T-helper 9 cell (primary cell): ENCODE measurements at places on chromosomes 3 and 15.

GRCh38 chr15:63089260-63090043, 32.2 kb upstream of the LACTB start:
- DNase-seq, result no peak

DNA sequence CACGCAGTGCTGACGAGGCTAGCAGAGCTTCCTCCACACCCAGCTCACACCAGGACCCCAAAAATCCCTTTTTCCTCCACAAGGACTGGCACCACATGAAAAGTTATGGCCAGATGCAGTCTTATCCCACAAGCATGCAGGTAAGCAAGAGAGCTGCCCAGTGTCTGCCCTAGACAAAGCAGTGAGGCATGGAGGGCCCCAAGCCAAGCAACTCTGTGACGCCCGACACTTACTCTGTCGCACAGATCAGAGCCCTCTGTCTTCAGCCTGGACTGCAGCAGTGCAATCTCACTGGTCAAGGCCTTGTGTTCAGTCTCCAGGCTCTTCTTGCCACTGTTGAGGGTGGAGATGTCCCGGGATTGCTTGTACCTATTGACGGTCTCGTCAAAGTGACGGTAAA, 28.7 kb downstream of the RPN1 start:
- no peak for DNase-seq

DNA sequence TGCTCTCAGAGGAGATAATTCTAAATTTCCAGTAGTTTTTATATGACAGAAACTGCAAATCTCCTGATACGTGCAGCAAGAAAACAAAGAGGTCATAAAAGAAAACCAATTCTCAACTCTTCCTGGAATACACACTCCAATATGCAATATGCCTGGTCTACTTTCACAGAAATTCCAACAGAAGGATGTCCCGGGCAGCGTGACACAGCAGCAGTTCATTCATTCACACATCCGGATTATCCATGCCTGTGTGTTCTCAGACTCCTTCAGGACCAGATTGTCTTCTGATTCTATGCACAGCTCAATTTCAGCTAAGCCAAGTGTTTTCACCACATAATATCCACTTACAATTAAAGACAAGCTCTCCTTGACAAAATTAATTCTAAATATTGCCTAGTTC, 64.3 kb downstream of the FBN1 start:
- DNase-seq, result no peak

DNA sequence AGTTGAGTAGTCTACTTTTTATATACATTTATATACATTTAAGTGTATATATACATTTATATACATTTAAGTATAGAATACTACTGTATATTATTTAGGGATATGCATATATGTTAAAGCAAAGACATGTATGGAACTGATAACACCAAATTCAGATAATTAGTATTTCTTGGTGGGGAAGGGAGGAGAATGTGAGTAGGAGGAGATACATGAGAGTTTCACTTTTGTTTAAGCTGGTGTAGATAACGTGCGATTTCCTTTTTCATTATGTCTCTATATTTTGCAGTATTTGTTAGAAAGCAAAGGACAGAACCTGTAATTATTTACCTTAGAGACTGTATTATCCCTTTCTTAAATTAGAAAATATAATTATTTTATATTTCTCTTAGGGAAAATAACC, 16.6 kb upstream of the NIT2 start:
- no peak for DNase-seq

DNA sequence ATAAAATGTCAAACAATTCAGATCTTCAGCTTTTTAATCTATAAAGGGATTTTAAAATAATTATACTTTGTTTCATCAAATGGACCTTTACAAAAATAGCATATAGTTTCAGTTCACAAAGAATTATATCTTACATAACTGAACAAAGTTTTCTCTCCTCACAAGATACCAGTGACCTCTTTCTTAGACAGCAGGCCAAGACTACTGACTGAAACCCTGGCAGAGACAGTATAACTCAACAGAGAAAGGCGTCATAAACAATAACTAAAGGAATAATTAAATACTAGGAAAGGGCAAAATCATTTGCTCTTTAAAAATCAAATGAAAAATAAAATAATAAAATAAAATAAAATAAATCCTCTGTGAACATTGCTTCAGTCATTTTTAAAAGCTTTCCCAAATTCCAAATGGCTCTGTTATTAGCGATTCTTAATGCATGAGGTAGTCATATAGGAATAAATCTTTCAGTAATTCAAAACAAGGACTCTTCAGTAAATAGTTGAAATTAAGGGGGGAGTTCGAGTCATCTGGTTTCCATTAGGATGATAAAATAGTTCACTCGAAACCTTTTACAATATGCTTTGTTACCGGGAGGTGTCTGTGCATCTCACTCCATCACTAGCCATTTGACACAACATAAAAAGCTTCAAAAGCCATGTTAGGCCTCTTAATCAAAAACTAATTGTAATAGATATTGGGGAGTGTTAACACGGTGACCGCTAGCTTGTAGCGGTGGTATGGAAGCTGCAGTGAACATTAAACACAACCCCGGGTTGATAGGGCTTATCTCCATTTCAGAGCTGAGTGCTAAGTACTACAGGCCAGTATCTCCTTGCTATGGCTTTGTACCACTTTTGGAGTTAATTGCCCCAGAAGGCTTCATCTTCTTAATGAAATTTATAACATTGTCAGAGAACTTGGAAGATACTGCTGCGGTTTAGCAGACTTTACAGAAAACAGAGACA, 142.9 kb upstream of the NR2F2 start:
- no peak for DNase-seq

GRCh38 chr3:112197131-112197530, 64.1 kb upstream of the GCSAM start:
- no peak for DNase-seq

- DNase-seq, result no peak
Measured at GRCh38 chr3:56816061-56816460, 14.3 kb upstream of the ARHGEF3 start.

GRCh38 chr15:52308446-52309153, 13.0 kb upstream of the MYO5C start:
- no peak for DNase-seq
